SK-N-MC (cell line): ENCODE measurements at places on chromosomes 13 and 19.

GRCh38 chr13:38648912-38649311, 38.0 kb upstream of the FREM2 start:
- DNase-seq, result no peak

GRCh38 chr13:111253365-111253872, 67.0 kb upstream of the TEX29 start:
- DNase-seq, result no peak

GRCh38 chr13:51943721-51944120, 67.5 kb downstream of the ATP7B start:
- no peak for DNase-seq

GRCh38 chr13:114130837-114131582, 1.4 kb downstream of the RASA3 start:
- DNase-seq, result peak; percentile 87

DNA sequence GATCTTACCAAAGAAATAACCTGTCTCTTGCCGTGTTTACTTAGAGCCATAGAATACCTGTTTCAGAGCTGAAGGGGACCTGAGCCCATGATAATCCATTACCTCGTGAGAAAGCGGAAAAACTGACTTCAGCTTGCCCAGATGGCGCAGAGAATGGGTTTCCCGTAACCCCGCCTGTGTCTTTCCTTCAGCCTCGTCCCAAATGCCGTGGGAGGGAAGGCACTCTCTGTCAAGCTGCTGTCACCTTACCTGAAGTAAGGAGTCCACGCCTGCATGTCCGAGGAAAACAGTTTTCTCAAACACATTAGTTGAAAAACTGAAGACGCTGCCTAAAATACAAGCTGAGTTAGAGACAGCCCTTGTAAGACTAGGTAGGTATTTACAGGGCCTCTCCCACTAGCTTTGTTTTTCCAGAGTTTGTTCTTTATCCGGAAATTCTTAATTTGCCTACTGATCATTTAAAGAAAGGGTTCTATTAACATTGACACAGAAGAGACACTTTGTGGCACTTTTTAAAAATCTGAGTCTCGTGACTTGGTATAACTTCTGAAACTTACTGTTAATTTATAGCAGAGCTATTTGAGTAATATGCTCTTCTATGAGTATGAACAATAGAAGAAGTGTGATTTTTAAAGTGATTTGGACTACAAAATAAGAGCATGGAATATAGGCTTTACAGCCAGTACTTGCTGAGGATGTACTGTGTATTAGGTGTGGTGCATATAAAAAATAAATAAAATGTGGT, 1.3 kb upstream of the INTS6 start:
- DNase-seq, result no peak

GRCh38 chr13:111267784-111268183, 52.7 kb upstream of the TEX29 start:
- no peak for DNase-seq

GRCh38 chr13:112959206-112959605, 9.8 kb upstream of the MCF2L start:
- no peak for DNase-seq

DNA sequence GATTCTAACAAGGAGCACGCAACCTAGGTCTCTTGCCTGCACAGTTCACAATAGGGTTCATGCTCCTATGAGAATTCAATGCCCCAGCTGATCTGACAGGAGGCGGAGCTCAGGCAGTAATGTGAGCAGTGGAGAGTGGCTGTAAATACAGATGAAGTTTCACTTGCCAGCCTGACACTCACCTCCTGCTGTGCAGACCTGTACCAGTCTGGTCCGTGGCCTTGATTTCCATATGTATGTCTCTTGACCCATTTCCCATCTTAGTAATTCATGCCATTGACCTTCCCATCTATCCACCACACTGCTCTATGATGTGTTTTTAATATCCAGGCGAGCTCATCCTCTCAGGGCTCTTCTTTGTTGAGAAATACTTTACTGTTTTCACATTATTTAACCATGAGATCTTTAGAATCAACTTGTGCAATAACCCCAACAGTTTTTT, 95.2 kb downstream of the LRCH1 start:
- no peak for DNase-seq

DNA sequence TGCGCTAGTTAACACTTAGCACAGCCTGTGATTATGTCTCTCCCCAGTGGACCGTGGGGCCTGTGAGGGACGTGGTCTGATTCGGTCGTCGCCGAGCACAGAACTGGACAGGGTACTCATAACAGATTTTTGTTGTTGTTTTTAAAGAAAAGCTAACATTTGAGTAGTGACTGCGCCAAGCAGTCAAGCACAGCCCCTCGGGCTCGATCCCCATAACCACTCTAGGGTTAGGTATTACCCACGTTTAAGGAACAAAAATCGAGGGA, 805 bp upstream of the PTOV1 start:
- DNase-seq, result no peak

DNA sequence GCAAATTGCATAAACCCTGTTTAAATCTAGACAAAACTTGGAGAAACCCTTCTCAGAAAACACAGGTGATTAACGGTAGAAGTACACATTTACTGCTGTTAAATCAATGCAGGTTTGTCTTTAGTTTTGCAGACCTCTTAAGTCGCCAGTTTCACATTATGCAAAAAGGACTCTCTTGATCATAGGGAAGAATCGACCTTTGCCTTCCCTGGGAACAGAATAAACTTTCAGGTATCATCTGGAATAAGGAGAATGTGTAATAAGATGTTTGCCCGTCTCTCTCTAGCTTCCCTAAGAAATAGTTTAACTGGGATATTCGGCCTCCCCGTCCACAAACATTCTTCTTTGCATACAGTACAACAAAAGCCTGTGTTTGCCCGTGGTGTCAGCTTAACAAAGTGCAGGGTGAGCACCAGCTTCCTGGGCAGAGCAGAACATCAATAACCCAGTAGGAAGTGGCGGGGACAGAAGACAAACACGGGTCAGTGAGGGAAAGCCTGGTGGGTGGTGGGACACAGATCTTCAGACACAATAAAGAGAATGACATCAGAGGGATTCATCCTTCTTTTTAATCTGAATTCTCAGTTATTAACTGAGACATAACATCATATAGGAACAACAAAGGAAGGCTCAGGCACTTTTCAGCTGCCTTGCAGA, 1077.7 kb upstream of the SLC10A2 start:
- no peak for DNase-seq

DNA sequence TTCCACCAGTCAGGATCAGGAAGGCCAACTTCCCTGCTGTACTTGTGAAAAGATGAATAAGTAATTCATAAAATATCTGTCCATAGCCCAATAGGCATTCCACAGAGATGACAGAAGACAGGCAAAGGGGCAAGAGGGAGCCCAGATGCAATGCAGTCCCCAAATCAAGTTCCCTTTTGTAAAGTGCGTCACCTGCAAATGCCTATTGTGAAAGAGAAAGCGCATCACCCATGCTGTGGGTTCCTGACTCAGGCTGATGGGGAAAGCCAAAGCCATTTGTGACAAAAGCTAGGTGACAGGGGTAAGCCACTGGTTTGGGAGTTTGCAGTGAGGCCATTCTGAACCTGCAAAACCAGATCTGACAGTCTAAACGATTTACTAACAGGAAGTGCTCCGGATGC, 157.5 kb upstream of the ZNF536 start:
- no peak for DNase-seq

DNA sequence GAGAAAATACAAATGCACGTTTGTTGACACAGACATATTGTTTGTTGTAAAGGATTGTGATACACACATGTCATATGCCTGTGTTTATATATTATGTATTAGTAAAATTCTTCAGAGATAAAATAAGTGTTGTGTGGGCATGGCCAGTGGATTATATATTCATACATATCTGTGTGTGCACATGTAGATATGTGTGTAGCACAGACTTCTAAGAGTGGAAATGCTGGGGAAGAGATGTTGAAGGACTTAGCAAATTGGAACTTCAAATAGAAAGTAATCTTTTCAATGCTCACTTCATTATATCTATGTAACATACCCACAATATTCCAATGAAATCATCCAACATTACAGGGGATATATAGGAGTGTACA, 413.2 kb downstream of the LMO7 start:
- no peak for DNase-seq

GRCh38 chr13:94646904-94647303, 45.2 kb downstream of the GPR180 start:
- DNase-seq, result no peak

DNA sequence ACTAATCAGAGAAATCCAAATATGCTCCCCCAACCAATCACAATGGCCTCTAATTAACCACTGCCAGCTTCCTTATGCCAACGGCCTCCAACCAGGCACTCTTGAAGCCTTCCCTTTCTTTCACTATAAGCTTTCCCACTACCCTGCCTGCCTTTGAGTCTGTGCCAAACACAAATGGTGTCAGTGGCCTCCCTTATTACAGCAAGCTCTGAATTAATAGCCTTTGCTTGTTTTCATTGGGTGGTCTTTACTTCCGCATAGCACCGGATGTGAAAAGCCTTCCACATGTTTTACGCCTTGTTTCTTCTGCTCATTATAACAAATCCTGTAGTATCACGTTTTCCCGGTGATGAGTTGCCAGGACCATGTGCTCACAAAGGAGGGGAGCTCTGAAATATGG, 1.4 kb upstream of the EDDM13 start:
- DNase-seq, result no peak

- no peak for DNase-seq
These were observed 16.0 kb upstream of the GNA15 start for GRCh38 chr19:3119693-3120380.

- no peak for DNase-seq
These were observed 11.8 kb upstream of the SELENOW start for GRCh38 chr19:47766670-47767069.

DNA sequence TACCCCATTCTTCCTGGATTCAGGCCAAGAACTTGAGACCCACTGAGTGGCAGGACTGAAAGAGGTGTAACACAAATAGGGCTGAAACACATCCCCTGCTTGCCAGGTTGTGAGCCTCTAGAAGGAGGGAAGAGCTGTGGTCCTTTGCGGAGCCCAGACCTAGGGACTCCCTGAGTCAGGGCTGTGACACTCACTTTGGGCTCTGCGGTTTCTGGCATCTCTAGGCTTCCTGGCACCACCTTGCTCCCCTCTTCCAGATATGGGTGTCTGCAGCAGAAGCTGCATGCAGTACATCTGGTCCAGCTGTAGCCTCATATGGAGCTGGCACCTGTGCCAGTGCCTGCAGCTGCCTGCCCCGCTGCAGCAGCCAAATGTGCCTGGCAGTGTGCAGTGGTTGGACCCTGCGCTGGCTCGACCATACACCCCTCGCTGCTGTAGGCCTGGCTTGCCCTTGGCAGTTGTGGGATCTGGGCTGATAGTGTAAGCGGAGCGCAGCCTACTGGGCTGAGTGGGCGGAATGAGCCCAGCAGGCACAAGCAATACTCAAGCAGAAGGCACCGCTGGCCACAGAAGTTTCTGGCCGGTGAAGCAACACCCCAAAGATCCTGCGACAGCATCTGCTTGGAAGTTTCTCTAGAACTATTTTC, 290.4 kb downstream of the SLITRK6 start:
- DNase-seq, result no peak

- DNase-seq, result no peak
These were observed 9.7 kb upstream of the USE1 start for GRCh38 chr19:17205237-17206140.

DNA sequence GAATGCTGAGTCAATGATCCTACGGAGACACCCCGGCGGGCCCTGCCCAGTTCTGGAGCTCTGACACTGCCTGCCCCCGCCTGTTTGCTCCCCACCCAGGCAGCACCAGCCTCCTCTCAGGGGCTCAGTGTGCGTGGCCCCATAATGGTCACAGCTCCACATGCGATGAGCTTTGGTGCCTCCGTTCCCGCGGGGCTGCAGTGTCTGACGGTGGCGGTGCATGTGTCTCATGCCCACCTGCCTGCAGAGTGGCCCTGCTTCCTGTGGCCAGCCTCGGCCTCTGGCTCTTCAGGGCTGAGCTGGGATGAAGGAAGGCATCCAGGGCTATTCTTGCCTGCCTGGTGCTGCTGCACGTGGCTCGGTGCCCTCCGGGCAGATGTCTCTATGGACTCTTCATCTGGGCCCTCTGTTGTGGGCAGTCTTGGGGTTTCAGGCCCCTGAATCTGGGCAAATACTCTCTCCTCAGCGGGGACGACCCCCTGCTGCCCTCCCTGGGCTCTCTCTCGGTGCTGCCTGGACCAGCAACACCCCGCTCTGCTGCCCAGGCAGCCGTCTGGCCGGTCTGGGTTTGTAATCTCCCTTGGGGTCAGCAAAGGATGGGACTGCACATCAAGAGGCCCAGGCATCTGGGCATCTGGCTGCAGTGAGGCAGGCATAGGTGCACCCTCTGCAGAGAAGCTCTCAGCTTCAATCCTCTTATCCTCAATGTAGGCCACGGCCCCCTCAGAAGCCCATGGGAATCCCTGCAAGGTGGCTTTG, 19.3 kb upstream of the TMEM255B start:
- no peak for DNase-seq

- DNase-seq, result no peak
These were observed 5.3 kb upstream of the RNF6 start for GRCh38 chr13:26227166-26227971.

- no peak for DNase-seq
These were observed 13.3 kb downstream of the KCTD15 start for GRCh38 chr19:33809960-33810359.

DNA sequence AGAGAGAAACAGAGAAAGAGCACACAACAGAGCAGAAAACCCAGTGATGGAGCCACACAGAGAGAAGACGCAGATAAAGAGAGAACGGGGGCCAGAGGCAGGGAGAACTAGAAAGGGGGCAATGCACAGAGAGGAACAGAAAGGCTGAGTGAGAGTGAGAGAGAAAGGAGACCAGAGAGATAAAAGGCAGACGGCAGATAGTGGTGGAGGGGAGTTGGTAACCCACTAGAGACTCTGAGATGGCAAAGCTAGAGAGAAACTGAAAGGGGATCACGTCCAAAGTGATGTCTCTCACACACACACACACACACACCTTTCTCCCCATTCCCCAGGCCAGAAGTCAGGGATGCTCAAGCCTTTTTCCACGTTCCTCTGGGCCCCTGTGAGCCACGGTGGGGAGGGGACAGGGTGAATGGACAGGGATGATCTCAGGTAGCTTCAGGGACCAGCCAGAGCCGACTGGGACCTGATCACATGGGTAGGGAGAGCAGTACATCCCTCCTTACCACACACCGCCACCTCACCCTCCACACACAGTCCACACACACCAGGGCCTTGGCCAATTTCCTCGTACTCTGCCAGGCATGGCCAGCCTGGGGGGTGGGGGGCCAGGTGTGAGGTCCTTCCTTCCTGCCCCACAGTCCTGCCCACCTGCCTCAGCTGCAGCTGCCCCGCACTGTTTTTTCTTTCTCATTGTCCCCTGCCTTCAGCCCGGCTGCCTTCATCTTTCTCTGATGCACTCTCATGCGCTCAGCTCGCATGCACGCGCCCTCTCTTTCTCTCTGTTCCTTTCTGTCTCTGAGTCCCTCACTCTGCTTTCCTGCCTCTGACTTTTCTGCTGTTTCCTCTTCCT, 22.5 kb upstream of the POU2F2 start:
- DNase-seq, result no peak

DNA sequence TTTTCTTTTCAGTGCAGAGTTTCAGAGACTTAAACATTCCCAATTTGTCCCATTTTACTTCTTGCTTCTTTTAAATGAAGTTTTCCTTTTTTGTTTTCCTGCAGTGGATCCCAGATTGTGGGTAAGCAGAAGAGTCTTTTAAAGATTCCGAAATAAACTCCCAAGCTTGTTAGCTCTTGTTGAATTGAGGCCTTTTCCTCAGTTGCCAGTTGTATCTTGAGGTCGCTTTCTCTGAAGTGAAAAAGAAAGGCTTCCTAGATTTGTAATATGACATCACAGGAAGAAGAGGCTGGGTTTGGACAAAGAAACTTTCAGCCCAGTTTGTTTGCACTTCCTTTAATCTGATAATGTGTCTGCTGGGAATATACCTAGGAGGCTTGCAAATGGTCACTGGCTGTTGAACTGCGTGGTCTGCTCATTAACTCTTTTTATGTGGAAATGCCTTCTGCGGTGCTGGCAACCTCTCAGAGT, at the start of gene LPAR6:
Gene LPAR6 (minus strand): TSS at position 233 of the 471 bp plus-strand sequence. CDS start 690 bp downstream, outside the sequence.
- no peak for DNase-seq
